ENCODE measurements at places on chromosomes 1 and 21. TPM values are rescaled to one million over a fixed set of nuclear protein-coding genes. Genes with fewer than 3 reads are reported as not detected.

- DNase-seq: no peak
Observed at GRCh38 chr1:60864722-60865121, 217.6 kb upstream of the NFIA start.

GRCh38 chr1:193674292-193674944, 488.0 kb upstream of the B3GALT2 start:
- no peak for DNase-seq

DNA sequence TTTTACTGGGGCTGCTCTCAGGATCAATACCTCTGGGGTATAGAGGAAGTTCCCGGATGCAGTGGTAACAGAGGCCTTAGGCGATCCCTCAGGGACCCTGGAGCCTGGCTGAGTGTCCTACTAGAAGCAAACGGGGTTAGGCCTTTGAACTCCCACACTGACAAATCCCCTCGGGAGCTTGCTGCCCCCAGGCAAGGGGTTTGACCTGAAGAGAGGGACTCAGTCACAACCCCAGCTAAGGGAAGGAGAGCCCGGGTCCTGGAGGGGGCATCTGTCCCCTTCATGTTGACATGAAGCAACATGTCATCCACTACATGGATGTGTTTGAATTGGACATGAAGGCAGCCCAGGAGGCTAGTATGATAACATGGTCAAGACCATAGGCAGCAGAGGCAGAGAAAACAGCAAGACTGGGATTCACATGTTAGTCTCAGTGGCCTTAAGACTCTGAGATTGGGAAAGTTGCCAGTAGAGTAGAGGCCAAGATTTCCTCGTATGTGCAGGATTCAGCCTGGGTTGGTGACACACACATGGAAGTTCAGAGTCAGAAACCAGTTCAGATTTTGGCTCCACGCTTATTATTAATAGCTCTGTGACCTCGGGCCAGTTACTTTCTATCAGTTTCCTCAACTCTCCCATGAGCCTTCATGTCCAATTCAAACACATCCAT, 101.5 kb downstream of the KCNN3 start:
- peak; percentile 40 for DNase-seq

DNA sequence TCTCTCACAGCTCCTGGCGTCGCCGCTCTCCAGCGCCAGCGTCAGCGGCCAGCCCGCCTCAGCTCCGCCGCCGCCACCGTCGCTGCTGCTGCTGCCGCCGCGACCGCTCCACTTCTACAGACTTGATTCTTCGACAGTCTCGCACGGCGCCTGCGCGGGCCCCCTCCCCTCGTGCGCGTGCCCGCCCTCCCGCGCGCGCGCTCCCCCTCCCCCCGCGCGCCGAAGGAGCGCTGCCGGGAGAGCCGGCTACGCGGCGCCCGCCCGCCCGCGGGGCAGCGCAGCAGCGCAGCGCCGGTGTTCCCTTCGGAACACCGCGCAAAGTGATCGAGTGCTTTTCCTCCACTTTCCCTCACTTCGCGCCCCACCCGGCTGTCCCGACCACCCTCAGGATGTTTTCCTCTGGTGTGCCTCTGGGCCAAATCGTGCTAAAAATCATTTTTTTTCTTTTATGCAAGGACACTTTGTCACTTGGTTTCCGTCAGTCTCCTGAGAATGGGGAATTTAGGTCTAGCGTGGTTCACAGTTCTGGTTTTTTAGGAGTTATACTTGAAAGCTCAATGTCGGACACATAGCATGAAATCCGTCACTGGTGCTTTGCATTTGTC, at the start of gene IRF2BP2:
Gene IRF2BP2 (minus strand): TSS at position 118 of the 605 bp plus-strand sequence. CDS start 684 bp downstream, outside the sequence.
- peak; percentile 81 for DNase-seq

DNA sequence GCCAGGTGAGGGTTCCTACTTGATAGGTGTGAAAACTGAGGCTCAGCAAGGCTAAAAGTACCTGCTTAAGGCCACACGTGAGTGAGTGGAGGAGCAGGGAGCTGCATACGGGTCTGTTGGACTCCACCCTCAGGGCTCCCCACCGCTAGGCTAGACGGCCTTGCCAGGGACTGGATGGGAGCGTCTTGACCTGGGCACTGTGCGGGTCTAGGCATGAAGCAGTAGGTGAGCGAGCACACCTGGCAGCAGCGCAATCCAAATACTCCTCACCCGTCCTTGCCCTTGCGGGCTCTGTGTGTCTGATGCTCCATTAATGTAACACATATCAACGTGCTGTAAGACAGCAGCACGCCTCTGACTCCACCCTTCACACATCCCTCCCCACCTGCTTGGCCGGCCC, 94.0 kb downstream of the LACTBL1 start:
- no peak for DNase-seq

DNA sequence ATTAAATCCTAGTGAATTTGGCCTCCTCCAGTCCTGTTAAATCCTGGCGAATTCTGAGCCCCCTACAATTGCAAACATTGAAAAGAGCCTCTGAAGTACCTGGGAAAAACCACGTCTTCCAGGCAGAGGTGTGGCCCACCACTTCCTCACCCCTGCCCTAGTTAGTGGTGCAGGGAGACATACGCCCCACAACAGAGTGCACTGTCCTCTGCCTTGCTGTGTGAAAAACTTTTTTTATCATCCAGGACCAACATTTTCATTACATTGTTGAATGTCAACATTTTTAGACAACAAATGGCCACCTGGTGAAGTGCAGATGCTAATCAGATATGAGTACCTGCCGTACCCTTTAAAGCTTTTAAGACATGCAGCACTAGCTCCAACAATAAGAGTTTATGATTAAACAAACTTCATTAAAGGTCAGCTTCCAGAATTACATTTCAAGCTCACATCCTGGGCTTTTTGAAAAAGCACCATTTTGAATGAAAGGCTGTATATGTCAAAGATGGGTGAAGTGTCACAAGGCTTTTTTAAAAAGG, 13.6 kb upstream of the TMPRSS2 start:
- no peak for DNase-seq

DNA sequence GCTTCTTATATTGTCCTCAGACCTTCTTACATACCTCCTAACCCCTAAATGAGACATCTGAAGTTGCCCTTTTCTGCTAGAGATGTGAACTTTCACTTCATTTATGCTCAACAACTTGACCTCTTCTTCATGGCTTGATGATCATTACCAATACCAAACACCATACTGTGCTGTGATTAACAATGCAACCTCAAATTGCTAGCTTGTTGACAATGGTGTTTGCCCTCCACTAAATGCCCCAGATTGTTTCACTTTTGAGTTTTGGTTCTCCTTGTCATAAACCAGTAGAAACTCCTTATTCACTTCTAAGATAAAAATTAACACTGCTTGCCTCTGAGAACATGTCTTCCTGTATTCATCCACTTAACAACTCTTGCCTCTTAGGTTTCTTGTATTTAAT, 5.6 kb downstream of the JAK1 start:
- DNase-seq: no peak

GRCh38 chr1:211735208-211736170, 60.1 kb upstream of the NEK2 start:
- peak; percentile 68 for DNase-seq

DNA sequence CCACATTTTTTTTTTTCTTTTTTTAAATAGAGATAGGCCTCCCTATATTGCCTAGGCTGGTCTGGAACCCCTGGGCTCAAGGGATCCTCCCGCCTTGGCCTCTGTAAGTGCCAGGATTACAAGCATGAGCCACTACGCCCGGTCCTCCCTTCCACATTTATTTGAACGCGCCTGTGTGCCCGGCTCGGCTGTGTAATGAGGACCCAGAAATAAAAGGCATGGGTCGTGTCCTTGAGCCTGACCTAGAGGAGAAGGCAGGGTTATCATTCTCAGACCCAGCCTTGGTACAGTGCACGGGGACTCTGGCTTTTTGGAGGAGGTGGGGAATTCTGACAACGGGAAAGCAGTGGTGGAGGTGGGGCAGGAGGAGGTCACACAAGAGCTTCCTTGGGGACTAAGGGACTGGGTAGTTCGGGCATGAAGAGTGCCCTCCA, 841 bp downstream of the CENPF start:
- no peak for DNase-seq

GRCh38 chr1:66925558-66925910, 744 bp downstream of the MIER1 start:
- DNase-seq: no peak

DNA sequence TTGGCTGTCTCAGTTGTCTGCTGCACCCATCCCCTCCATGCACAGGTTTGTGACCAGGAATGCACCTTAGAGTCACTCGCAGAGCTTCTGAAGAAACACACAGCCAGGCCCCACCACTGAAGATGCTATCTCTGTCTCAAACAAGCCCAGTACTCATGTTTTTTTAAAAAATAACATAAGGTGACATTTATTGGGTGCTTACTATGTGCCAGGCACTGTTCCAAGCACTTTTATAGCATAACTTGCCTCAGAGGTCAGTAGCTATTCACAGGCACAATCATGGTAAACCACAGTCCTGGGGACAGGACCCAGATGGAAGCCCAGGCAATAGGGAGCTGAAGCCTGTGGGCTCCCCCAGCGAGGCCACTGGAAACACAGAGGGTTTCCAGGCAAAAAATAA, 8.8 kb upstream of the ATP13A2 start:
- no peak for DNase-seq

DNA sequence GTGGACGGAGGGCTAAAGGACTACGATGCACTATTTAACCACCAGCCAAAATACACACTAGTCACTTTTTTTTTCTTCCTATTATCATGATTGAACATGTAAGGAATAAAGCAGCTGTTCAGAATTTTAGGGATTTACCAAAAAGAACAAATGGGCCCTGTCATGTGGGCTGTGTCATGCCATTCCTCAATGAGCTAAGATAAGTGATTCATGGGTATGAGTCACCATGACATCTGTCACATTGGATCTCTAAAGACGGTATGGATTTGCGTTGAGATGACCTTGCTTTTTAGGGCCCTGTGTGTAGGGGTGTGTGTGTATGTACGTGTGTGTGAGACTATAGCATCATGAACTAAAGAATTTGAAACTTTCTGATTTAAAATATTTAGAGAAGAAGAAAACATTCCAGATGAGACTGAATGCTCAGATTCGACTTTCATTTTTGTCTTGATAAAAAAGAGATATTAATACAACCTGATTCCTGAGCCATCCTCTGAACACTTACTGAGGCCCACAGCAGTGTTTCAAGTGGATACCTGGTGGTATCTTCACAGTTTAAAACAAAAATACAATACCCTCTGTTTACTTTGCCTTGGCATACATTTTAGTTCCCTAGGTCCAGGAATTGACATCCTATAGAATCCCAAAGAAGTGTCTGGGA, 246.1 kb upstream of the DUSP10 start:
- peak; percentile 74 for DNase-seq

DNA sequence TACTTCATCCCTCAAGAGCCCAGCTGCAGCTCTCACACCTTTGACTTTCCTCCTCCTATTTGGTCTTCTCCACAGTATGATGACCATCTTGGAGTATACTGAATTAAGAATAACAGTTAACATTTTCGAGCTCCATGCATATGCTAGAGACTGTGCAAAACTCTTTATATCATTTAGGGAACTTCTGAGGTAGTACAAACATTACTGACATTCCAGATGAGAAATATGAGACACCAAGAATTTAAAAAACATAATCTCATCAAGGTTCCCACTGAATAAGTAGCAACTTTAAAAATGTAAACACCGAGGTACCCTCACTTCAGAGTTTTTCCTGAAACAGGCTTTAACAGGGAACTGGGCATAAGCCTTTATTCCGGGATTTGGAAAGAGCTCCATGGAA, 22.7 kb downstream of the FMO3 start:
- no peak for DNase-seq

SFT2D2 gene
- total RNA-seq: 72.8 TPM

AKR7A3 gene
- total RNA-seq: 0.36 TPM

RPE65 gene
- not detected for total RNA-seq

RAB42 gene
- 1.6 TPM for total RNA-seq

GPR52 gene
- 2.9 TPM for total RNA-seq

KCNJ10 gene
- total RNA-seq: not detected

PTGER3 gene
- 11.7 TPM for total RNA-seq

RGS8 gene
- total RNA-seq: not detected

COL6A2 gene
- total RNA-seq: 1,068 TPM

C1QA gene
- not detected for total RNA-seq
